Urinary bladder (tissue), 4 donors: ENCODE measurements at places on chromosomes 1 and 21. TPM values are rescaled to one million over a fixed set of nuclear protein-coding genes. Genes with fewer than 3 reads are reported as not detected.

C1orf52 gene
- 27.8 TPM for polyA plus RNA-seq

DNA sequence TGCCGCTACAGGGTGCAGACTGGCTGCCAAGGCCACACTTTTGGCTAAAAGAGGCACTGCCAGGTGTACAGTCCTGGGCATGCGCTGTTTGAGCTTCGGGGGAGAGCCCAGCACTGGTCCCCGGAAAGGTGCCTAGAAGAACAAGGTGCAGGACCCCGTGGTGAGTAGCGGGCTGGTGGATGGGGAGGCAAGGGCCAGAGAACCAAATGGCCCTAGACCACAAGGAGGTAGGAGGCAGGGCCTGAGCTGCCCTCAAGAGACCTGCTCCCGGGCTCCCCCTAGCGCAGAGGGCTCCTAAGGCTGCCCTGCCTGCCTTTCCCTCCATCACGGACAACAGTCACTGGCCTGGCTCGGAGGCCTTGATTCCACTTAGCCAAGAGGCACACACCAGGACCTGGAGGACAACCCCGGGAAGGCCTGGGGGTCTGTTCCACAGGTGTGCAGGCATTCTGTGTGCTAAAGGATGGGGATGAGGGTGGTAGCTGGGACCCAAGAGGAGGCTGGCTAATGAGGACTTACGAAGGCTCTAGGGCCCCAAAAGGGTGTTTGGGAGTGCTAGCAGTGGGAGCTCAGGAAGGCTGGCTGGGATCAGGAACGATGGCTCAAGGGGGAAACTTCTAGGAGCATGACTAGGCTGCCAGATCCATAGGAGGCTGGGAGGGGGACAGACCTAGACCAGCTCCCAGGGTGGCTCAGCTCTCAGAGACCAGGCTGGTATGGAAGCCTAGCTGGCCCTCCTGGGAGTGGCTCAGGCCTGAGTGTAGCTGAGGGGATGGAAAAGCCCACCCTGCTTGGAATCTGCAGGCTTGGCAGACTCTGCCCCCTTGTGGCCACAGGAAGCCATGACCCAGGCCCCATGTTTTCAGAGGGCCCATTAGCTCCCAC lies 742 bp downstream of the ARTN start:
- no peak for DNase-seq

DNA sequence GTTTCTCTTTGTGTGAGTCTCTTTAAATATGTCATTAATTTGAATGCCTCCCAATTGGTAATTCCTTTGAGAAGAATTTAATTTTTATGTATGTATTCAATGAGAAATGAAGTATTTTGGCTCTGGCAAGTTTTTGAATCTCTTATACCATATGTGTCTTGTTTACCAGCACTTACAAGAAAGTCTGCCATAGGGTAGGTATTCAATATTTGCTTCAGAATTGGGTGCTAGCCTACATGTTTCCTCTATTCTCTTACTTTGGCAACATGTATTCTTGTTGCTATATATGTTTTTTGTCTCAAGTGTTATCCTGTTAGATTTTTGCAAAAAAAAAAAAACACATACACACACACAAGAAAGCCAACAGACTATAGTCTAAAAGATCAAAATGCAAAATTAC lies 350.5 kb upstream of the PRMT6 start:
- no peak for DNase-seq

ADAM30 gene
- not detected for polyA plus RNA-seq

RASAL2 gene
- 8.8 TPM for polyA plus RNA-seq

GRCh38 chr1:35605071-35605866 lies 32.2 kb downstream of the TFAP2E start:
- no peak for DNase-seq

GRCh38 chr1:6275826-6276782 lies 15.2 kb upstream of the GPR153 start:
- DNase-seq = no peak

ELK4 gene
- 5.6 TPM for polyA plus RNA-seq

MECR gene
- polyA plus RNA-seq = 17.6 TPM

DNA sequence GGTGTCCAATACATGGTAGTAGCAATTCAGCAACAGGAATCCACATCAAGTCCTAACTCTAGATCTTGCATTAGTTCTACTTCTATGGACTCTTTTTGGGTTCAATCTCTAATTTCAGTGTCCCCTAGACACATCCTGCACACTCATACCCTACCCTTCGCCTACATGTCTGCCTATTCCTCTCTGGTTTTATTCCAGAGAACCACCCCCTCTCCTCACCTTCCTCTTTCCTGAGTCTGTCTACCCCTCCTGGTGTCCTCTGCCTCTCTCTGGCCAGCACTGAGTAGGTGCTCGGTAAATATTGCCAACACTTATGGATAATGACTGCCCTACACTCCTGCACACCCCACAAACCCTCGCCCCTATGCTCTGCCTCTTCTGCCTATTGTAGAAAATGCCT lies 9.5 kb downstream of the TAL1 start:
- no peak for DNase-seq

- no peak for DNase-seq
These were observed 570.1 kb upstream of the CXADR start for GRCh38 chr21:16942703-16943102.

VWA5B1 gene
- polyA plus RNA-seq = 0.51 TPM

GRCh38 chr1:215459136-215459535 lies 108.0 kb upstream of the KCTD3 start:
- no peak for DNase-seq

UBE2U gene
- polyA plus RNA-seq = not detected

DNA sequence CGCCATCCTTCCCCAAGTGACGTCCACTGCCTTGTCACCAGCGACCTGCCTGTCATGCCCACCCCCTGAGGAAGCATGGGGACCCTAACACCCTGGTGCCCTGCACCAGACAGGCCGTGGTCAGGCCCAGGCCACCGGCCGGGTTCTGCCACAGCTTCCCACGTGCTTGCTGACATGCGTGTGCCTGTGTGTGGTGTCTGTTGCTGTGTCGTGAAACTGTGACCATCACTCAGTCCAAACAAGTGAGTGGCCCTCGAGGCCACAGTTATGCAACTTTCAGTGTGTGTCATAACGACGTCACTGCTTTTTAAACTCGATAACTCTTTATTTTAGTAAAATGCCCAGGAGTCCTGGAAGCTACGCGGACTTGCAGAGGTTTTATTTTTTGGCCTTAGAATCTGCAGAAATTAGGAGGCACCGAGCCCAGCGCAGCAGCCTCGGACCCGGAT lies 8.5 kb upstream of the CTRC start:
- DNase-seq = no peak

CD1E gene
- 1.0 TPM for polyA plus RNA-seq

- DNase-seq = peak; percentile 41
These were observed 105.1 kb upstream of the PDE4B start for GRCh38 chr1:65687428-65688214.

DNA sequence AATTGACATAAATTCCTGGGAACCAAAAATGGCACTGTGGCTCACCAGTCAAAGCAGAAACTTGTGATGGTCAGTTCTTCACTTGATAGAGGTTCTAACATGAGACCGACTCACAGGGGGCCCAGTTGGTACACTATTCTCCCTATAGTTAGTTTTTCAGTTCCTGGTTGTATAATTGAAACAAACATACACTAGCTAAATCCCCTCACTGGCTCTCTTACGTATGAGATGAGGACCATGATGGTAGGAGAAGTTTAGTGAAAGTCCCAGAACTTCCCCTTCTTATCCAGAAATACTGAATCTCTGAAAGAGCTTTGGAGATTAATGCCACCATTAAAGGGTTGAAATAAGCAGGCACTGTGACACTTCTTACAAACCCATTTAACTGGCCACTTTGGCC lies 2.8 kb upstream of the S100B start:
- no peak for DNase-seq

DNA sequence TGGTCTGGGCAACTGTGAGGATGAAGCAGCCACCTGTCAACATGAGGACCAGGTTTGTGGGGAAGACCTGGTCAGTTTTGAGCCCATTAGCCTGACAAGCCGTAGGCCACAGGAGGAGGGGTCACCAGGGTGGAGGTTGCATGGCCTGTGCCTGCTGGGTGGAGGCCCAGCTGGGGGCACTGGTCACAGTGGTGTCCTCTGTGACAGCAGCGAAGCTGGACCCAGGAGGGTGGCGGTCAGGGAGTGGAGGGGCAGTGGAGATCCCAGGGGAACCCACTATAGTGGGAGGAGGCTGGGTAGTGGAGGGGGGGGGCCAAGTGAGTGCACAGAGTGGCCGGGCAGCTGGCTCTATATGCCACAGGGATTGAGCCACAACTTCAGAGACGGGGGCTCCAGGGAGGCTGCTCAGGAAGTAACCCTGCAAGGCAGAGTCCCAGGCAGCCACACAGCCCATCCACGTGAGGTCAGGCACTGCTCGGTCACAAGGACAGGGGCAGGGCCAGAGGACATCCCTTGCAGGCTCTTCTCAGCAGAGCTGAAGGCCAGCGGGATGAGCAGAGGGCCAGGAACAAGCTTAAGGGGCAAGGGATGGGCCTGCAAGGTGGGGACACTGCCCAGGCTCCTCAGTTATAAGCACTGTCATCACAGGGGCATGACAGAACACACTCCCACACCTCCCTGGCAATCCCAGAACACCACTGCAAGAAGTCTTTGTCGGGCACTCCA lies 2.3 kb upstream of the C1orf35 start:
- no peak for DNase-seq

DNA sequence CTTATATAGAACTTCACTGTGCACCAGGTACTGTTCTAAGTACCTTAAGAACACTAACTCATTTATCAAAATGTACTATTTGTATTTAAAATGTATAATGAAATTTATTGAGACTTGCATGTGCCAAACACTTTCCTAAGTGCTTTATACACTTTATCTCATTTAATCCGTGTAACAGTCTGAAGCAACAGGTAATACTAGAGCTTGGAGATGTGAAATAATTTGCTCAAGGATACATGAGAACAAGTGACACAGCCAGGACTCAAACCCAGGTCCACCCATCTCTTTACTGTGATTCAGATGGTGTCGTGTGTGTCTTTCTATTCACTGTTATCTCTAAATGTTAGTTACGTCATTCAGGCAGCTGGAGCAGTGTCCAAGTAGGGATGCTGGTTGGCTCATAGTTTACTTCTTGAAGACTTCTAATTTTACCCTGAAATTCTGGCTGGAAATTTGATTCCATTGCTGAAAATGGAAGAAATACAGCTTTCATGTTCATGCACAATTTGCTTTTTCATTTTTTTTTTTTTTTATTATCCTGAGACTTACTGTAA lies 169.7 kb upstream of the UBE2U start:
- DNase-seq = no peak

DNA sequence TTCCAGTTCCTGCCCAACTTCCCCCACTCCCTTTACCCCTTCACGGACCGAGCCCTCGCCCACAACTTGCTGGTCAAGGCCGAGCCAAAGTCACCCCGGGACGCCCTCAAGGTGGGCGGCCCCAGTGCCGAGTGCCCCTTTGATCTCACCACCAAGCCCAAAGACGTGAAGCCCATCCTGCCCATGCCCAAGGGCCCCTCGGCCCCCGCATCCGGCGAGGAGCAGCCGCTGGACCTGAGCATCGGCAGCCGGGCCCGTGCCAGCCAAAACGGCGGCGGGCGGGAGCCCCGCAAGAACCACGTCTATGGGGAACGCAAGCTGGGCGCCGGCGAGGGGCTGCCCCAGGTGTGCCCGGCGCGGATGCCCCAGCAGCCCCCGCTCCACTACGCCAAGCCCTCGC lies 42.1 kb upstream of the ARHGEF16 start:
- no peak for DNase-seq

ANKRD35 gene
- polyA plus RNA-seq = 13.2 TPM

- DNase-seq = no peak
These were observed 23.2 kb upstream of the PRDX6 start for GRCh38 chr1:173453982-173454381.

GRCh38 chr1:119220991-119221390 lies 80.5 kb upstream of the WARS2 start:
- no peak for DNase-seq

- DNase-seq = no peak
These were observed 110.7 kb downstream of the AK5 start for GRCh38 chr1:77392486-77392885.
